ENCODE measurements at places on chromosomes 3 and 15.

DNA sequence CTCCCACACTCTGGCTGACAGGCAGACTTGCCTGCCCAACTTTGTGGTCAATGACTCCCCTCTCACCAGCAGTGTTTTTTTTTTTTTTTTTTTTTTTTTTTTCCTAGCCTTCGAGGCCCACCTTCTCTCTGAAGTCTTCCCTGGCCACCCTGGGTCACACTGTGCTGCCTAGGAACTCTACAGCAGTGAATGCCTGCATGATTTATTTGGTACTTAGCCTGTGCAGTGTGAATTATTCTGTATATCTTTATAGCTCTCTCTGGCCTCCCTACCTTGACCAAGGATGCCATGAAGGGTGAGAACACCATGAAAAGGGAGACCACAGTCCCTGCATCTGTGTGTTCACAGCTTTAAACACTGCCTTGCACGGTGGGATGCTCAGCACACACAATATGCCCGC, 141.6 kb downstream of the CLSTN2 start:
- DNase-seq: no peak

- DNase-seq: no peak
These were observed 48.3 kb upstream of the TRIM42 start for GRCh38 chr3:140629357-140630137.

GRCh38 chr3:187150599-187150998, 11.3 kb upstream of the RPL39L start:
- DNase-seq: no peak

- DNase-seq: no peak
These were observed 12.7 kb upstream of the CRABP1 start for GRCh38 chr15:78327466-78327865.

DNA sequence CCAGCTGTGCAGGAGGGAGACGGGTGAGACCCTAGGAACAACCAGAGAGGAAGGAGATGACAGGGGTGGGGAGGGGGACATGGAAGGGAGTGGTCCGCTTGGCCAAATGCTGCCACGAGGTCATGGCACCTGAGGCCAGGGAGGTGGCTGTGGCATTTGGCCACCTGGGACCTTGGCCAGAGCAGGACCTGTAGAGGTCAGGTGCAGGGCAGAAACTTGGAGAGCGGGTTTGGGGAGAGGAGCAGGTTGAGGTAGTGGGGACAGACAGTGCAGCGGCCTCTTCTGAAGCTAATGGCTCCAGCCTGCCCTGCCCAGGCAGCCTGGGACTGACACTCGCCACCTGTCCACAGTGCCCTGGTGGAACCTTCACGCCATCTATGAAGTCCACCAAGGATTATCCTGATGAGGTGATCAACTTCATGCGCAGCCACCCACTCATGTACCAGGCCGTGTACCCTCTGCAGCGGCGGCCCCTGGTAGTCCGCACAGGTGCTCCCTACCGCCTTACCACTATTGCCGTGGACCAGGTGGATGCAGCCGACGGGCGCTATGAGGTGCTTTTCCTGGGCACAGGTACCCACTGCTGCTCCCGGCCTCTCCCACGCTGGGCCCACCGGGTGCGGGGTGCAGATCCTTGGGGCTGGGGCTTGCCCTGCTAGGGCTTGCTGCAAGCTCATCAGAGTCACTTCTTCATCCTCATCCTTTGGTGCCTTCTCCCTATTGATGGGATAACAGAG, 7.0 kb upstream of the GNAT1 start:
- DNase-seq: no peak

Data from activated CD8-positive, alpha-beta memory T cell treated with anti-CD3 and anti-CD28 coated beads for 48 hours (primary cell).